Left colon (tissue), 2 donors: ENCODE measurements at places on chromosomes 5 and 9. TPM values are rescaled to one million over a fixed set of nuclear protein-coding genes. Genes with fewer than 3 reads are reported as not detected.

CXCL14 gene
- 23.3 TPM for total RNA-seq

KCNMB1 gene
- 6.9 TPM for total RNA-seq

C5orf52 gene
- 3.9 TPM for total RNA-seq

NCS1 gene
- 23.7 TPM for total RNA-seq

HSD17B3 gene
- total RNA-seq: 1.7 TPM

RETREG1 gene
- 63.7 TPM for total RNA-seq

ZBTB43 gene
- total RNA-seq: 17.3 TPM

PCDHB12 gene
- 0.42 TPM for total RNA-seq

DNA sequence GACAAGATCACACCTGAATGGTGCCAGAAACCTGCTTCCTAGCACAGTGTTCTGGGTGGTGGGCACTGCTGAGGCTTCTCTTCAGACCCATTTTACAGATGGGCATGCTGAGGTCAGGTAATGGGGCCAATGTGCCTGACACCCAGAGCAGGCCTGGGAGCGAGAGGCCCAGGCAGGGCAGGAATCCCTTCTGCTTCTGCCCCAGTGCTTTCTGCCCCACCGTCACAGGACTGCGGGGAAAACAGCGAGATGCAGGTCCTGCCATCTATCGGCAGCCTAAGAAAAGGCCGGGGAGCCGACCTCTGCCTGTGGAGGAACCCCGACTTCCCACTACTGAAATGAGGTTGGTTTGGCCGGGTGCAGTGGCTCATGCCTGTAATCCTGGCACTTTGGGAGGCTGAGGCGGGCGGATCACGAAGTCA lies 22.8 kb upstream of the RNU6ATAC start:
- DNase-seq: no peak

- no peak for DNase-seq
Observed at GRCh38 chr5:179255527-179256327, 89.5 kb downstream of the ADAMTS2 start.

DNA sequence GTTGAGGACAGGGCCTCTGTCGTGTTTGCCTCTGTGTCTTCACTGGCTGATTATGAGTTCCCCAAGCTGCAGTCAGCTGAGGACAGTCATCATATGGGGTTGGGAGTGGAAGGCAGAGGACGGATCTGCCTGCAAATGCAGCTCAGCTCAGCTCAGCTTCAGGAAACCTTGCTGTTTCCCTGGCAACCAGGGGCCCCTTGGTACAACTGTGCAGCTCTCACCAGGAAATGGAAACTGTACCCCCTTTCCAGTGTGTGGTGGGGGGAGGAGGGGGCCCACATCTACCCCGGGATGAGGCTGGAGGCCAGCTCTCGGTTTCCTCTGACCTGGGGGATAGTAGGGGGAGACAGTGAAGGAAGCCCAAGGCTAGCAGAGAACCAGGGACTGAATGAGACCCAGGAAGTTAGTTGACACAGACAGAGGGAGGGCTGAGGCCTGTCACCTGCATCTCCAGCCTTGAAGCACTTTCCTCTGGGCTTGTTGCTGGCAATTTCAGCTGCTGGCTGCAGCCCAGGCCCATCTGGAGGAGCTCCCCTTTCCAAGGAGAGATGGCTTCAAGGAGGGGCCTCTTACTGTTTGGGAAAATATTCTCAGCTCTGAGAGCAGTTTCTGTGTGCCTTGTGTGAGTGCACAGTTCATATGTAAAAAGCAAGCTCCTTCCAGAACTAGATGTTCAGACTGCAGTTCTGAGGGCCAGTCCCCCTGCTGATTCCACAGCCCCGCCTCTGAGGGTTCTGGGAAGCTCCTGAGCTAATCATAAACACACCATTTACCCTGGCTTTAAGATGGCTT lies 6.9 kb downstream of the ANXA6 start:
- peak; percentile 54 for DNase-seq

DNA sequence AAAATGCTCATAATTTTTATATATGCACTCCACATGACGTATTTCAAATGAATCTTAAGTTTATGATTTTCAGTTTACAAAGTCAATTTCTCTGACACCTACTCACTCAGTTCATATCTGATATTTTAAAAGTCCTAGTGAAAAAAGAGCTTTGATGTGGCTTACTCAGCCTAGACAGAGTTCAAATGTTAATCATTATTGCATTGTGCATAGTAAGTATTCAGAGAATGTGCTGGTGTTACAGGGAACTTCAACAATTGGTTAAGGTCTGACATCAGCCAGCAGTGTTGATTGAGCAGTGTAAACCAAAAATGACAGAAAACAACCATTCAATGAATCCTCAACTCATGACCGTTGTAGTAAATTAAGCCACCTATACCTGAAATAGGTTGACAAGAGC lies 147.2 kb upstream of the LHFPL2 start:
- DNase-seq: no peak

DNA sequence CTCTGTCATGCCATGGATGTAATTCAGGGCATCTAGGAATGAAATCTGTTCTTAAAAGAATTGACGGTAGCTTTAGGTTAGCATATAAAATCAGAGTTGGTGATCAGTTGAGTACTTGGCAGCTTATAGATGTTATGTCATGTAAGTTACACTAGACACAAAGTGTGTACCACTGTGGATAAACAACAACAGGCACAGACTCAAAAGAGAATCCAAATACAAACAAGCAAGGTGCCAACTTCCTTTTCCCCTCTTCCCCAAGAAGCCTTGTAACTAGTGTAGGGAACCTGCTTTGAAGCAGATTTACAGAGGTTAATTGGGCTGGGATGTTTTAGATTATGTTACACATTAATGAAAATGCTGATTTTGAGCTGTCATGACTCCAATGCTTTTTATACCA lies 167.2 kb downstream of the PBX3 start:
- DNase-seq: no peak

DNA sequence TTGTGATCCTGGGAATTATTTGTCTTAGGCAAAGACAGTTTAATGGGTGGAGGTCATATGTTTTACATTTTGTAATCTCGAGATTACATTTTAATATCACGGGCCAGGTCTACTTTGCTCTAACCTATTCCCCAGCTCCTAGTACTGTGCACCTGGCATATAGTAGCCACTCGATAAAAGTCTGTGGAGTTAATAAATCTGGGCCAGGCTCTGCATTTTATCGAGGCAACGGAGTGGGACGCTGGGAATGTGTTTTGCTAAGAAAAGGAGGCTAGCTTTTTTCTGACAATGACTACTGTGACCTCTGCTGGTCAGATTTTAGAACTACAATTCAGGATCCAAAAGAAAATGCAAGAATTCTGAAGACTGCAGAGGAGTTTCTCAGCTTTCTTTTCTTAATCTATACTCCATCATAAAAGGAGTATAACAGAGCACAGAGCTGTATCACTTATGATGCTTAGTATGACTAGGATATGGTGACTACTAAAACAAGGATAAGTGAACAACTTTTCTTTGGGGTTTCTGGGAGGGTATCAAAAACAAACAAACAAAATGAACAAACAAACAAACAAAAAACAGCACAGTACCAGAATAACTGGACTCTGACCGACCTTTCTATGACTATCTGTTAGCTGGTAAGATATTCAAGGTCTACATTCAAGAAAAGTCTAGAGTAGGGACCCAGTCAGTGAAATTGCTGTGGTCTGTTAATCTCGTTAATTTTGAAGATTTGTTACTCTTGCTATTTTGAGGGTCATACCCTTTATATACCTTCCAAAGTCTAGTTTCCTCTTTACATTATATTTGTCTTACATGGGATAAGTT lies 46.1 kb upstream of the CER1 start:
- DNase-seq: no peak

GRCh38 chr9:33159777-33160127 lies 7.4 kb downstream of the B4GALT1 start:
- DNase-seq: peak; percentile 57
